ENCODE measurements at places on chromosomes 6 and 20. TPM values are rescaled to one million over a fixed set of nuclear protein-coding genes. Genes with fewer than 3 reads are reported as not detected.

GRCh38 chr20:49566401-49567364 is 1.3 kb downstream of the PTGIS start:
- DNase-seq, result no peak

DNA sequence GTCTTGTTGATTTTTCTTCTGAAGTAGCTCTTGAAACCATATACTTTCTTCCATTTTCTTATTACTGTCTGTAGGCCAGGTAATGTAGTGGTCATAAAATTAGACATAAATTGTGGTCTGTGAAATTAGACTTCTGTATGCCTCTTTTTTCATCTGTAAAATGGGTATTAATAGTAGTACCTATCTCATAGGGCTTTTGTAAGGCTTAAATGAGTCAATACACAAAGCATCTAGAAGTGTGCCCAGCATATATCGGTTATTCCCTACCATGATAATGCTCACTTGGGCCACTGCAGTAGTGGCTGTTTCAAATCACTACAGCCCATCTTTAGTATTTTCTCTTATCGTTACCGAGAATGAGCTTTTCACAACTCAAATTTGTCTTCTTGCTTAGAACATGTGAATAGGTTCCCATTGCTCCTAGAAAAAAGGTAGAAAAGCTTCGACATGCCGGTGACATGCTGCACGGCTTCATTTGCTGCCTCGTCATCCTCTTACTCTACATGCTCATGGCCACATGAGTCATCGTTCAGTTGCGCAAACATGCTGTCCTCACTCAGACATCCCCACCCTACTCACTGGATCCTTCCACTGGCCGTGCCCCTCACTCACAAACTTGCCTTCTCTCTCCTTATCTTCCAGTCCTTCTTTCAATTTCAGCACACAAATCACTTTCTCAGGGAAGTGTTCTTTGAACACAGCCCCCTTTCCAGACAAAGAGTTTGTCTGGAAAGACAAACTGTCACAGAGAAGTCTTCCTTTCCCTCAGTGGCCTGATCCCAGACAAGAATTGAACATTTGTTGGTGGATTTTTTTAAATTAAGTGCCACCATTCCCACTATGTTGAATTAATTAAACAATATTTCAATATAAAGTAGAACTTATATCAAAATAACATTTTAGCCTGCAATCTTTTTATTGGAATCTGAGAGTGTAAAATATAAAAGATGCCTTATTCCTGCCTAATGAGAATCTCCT is 32.2 kb upstream of the ERVFRD-1 start:
- peak; percentile 56 for DNase-seq

Gene SPATS1
- total RNA-seq, result not detected

Gene EPPIN
- not detected for total RNA-seq

DNA sequence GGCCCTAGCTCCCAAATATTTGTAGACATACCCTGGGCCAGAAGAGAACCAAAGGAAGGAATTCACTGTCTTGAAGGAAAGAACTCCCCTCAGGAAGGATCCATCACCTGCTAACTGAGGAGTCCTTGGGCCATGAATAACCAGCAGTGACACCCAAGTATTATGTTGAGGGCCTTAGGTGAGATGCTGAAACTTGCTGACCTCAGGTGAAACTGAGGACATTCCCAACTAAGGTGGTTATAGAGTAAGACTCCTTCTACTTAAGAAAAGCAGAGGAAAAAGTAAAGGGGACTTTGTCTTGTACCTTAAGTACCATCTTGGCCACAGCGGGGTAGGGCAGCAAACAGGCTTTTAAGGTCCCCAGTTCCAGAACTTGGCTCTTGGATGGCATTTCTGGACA is 491.7 kb downstream of the C6orf118 start:
- DNase-seq, result no peak

Gene IL17A
- not detected for total RNA-seq

GRCh38 chr6:2854396-2854982 is 12.8 kb upstream of the SERPINB1 start:
- DNase-seq, result no peak

Data from left lobe of liver (tissue), 2 donors.